ENCODE measurements at places on chromosomes 1 and 21.

DNA sequence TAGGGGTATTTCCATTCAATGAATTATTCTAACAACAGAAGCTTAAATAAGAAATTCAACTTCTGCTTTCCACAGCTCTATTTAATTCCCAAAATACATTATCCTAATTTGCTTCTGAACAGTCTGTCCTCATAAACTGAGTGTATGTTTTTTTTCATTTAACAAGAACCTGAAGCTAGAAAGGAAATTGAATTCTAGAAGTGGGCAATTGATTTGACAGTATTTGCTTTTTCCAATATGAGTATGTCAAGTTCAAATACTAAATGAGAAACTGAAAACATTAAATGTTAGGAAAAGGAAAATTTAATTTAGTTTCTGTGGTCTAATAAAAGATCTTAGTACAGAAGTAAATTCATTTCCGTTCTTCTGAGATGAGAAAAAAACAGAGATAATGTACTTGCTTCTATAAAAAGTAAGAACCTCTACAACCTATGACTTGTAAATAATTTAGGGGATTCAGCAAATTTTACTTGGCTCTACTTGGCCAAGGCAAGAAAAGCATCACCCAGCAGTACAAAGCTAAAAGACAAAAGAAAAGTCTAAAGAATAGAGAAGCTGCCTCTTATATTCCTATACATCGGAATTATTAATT, 31.1 kb downstream of the RAB3GAP2 start:
- no peak for DNase-seq

- DNase-seq, result no peak
Observed at GRCh38 chr1:4801192-4801924, 146.9 kb downstream of the AJAP1 start.

GRCh38 chr1:114558544-114558943, 22.9 kb downstream of the BCAS2 start:
- DNase-seq, result no peak

DNA sequence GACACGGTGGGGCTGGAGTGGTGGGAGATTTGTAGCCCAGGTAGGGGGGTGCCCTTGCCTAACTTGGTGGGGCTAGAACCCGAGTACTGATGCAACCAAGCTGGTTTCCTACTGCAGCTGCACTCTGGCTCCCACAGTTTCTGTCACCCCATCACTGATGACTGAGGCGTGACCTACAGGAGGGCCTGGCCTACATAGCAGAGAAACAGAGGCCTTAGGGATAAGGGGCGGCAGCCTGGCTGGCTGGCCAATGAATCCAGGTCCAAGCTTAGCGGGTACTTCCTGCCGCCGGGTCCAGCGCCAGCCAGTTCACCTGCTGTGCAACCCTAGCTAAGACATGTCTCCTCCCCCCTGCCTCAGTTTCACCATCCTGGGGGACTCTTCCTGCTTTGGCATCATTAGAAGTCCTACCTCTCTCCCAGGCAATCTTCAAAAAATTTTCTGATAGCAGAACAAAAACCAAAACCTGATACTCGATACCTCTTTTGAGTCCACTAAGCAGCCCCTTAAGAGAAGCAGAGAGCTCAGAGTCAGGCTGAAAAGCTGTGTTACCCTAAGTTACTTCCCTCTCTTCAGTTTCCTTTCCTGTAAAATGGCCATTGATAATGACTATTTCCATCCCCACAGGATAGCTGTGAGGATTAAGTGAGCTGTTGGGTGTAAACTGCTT, 27.3 kb upstream of the RNF19B start:
- no peak for DNase-seq

- DNase-seq, result no peak
Observed at GRCh38 chr1:168134132-168134531, 2.6 kb downstream of the GPR161 start.

DNA sequence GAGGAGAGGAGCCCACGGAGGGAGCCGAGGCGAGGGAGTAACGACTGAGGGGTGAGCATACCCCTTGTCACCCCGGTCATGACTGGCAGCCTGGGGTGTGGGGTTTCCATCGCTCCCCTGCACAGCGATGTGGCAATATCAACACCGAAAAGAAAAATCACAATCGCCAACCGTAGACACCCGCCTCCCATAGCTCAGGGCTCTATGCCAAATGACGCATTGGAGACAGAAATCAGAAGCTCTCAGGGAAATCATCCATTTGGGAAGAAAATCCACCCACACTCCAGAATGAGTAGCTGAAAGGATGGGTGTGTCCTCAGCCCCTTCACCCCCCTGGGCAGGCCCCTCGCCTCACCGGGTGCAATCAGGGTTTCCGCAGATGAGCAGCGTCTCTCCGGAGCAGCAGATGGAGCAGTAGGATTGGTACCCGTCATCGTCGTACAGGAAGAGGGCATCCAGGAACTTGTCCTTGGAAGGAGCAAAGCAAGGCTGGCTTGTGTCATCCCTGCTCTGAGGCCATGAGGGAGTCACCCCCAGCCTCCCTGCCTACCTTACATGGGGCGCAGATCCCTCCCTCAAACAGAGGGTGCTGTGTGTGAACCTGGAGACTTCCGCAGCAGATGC, 2.5 kb downstream of the DNMT3L start:
- no peak for DNase-seq

DNA sequence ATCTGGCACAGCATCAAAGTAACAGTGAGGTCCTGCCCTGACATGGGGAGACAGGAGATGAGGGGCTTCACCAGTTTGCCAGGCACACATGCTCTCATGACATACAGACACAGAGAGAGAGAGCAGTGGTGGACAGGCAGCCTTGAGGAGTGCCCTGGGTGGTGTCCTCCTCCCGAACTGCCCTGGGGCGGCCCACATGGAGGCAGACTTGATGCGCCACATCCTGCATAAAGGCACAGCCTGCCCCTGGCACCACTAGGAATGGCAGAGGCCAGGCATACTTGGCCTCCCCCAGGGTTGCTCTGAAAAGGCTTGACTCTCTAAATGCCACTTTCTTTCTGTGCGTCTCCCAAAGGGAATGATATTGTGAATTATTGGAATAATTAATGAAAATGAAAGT, 67.5 kb downstream of the SPAG17 start:
- no peak for DNase-seq

- no peak for DNase-seq
Observed at GRCh38 chr1:92951141-92951582, 10.1 kb downstream of the DIPK1A start.

DNA sequence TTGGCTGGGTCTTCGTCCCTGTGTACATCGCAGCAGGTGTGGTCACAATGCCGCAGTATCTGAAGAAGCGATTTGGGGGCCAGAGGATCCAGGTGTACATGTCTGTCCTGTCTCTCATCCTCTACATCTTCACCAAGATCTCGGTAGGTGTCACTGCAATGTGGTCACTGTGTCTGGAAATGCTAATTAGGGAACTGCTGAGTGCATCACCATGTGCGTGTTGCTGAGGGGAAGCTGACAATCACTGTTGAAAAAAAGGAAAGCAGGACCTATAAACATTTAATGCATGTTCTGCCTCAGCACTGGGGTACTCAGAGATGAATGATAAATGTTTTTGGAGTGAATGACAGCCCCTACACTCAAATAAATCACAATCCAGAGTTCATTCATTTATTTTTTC, 6.8 kb downstream of the SLC5A9 start:
- DNase-seq, result no peak

- no peak for DNase-seq
Observed at GRCh38 chr1:23810818-23811540, 10.4 kb upstream of the GALE start.

DNA sequence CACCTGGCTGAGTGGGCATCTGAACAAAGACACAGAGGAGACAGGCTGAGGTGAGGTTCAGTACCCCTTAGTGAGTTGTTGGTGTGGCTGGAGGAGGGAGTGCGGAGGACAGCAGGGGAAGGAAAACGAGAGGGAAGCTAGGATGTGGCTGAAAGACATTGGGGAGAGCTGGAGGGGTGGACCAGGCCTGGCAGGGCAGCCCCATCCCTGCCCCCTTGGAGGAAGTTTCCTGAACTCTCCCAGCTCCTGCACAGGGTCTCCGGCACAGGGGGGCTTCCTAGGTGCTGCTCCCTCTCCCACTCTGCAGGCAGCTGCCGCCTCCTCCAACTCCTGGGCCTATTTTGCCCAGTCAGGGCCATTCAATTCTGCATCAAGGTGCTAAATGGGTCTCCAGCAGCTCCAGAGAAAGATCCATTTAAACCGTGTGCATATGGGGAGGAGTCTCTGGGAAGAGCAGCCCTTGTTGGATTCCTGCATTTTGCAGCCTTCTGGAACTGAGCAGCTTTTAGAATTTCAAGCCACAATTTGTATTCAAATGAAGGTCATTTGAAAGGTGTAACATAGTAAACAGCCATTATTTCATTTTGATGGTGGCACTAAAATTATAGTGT, 193.9 kb downstream of the CAMTA1 start:
- no peak for DNase-seq

DNA sequence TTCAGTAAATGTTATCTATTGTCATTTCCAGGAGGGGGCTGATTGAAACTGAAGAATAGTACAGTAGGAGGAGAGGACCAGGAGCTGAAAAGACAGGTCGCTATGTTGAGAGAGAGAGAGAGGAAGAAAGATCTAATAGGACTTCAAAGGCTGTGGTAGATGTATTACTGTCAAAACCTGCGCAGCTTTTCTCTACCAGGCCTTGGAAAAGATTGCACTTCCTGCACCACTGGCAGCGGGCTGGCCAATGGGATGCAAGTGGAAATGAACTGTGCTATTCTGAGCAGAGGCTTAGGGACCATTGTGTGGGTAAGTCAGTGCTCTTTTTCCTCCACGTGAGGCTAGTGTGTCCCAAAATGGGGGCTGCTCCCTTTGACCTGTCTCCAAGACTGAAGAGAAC, 47.1 kb downstream of the MDM4 start:
- no peak for DNase-seq

DNA sequence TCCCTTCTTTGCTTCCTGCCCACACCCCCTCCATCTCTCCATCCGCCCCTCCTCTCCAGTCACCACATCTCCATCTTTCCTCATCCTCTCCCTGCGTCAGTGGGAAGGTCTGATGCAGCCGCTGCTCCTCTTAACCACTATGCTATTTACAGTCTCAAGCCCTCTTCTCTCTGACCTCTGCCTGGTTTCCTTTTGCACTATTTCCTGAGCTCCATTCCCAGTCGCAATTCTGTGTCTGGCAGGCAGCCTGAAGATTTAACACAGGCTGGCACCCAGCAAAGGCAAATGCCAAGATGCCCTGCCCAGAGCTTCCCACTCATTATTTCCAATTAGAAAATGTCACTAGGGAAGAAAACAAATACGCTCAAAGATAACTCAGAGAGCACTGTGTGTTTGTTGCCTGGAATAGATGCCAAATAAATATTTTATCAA, 89.6 kb upstream of the LPGAT1 start:
- DNase-seq, result no peak

GRCh38 chr1:44661781-44662682, 12.2 kb downstream of the TMEM53 start:
- no peak for DNase-seq
